ENCODE measurements at places on chromosomes 1 and 21.
A peak's percentile ranks its signal among the peaks of the same experiment; 100 is the strongest.

DNA sequence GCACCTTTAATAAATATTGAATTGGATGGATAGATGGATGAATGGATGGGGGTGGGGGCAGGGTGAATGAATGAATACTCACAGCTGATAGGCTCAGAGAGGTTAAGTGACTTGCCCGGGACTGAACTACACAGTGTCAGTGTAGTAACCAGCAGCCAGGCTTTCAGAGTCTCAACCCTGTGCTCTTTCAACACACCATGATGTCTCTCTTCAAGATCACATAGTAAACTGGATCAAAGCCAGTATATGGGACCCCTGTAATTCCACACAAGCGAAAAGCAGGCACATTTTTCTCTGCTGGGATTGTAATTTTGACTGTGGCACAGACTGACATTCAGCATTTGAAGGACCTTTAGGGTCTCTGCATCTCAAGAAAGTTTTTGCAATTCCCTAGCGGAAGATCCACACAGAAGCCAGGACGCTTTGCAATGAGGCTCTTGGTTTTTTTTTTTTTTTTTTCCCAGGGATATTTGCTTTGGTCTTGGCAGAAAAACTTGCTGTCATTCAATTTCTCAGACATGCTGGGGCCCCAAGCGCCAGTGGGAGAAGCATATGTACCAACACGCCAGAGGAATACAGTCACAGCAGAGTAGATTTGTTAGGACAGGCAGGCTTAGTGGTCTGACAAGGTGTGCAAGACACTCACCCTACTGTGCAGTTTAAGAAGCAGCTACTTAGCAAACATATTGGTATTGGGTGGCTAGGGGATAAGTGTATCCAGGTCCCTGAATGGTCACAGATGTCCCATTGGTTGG is 213.1 kb upstream of the CAMK1G start:
- no peak for DNase-seq

DNA sequence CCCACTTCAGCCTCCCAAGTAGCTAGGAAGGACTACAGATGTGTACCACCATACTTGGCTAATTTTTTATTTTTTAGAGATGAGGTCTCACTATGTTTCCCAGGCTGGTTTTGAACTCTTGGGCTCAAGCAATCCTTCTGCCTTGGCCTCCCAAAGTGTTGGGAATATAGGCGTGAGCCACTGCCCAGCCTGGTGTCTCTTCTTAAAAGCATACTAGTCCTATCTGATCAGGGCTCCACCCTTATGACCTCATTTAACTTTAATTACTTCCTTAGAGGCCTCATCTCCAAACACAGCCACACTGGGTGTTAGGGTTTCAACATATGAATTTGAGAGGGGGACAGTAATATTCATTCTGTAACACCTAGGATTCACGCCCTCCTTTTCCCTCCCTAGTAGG is 130.9 kb downstream of the GLIS1 start:
- DNase-seq: no peak

DNA sequence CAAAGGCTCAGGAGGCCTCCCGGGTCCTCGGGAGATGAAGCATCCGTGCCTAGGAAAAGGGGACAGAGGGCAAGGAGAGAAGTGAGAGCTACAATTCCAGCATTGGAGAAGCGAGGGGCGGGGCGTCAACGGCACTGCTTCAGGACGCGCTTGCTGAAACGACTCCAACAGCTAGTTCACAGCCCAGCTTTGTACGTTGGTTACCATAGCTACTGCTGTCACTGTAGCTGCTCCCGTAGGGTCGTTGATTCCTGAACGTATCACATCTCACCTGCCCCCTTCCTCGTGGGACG is 63.1 kb downstream of the TOR1AIP2 start:
- DNase-seq: no peak

- DNase-seq: no peak
Observed at GRCh38 chr1:198270273-198270828, 113.6 kb downstream of the NEK7 start.

- DNase-seq: no peak
Observed at GRCh38 chr1:12029720-12030339, 10.5 kb downstream of the MIIP start.

GRCh38 chr1:63330331-63330916 is 8.1 kb downstream of the FOXD3 start:
- DNase-seq: no peak

GRCh38 chr1:215104283-215104682 is 21.7 kb downstream of the KCNK2 start:
- no peak for DNase-seq

GRCh38 chr1:21550097-21550496 is 40.9 kb downstream of the ALPL start:
- DNase-seq: no peak

GRCh38 chr1:153343040-153343681 is 5.5 kb downstream of the PGLYRP4 start:
- peak; percentile 6 for DNase-seq

DNA sequence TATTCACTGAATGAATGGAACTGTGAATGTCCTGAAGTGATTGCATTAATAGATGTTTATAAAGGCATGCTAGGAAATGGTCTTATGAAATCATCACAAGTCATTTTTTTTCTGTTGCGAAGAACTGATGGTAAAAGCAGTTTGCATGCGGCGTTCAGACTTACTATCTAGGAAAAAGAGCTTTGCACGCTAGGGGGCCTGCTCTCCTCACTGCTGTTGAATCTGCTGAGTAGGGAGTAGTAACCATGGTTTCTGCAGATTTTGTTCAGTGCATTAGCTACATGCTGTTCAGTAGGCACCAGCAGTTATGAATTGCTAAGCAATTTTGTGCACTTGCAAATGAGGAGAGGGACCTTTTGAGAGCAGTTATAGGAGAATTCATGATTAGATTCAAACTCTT is 57.9 kb downstream of the CENPF start:
- DNase-seq: no peak

DNA sequence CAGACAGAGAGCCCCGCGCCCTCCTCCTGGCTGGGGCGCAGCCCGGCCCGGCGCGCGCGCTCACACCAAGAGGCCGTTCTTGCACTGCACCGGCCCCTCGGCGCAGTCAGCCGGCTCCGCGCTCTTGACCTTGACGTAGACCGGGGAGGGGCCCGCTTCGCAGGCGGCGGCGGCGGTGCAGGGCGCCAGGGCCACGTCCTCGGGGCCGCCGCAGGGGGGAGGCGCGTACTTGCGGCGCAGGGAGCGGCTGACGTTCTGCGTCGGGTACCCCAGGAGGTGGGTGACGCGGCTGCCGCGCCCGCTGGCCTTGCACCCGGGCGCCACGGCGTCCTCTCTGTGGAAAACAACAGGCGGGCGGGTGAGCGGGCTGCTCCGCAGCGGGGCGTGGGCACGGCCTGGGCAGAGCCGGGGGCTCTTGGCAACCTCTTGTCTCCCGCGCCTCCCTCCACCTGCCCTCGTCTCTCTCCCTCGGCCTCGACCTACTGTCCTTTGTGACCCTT is 7.7 kb downstream of the VSIG8 start:
- DNase-seq: peak; percentile 27

DNA sequence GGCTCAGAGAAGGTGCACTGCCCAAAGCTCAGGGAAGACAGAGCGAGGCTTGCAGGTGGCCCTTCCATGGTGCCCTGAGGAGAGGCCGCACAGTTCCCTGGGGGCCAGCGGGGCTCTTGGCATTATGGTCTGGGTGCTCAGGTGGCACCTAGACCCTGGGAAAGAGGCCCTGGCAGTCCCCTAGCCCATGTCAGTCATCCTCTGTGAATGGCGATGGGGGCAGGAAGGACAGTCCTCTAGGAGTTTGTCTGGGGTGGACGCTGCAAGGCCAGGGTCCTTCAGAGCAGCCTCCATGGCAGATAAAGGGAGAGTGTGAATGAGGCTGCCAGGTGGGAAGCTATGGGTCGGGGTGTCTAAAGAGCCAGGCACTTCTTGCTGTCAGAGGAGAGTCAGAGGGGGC is 345.9 kb upstream of the VAMP3 start:
- no peak for DNase-seq

DNA sequence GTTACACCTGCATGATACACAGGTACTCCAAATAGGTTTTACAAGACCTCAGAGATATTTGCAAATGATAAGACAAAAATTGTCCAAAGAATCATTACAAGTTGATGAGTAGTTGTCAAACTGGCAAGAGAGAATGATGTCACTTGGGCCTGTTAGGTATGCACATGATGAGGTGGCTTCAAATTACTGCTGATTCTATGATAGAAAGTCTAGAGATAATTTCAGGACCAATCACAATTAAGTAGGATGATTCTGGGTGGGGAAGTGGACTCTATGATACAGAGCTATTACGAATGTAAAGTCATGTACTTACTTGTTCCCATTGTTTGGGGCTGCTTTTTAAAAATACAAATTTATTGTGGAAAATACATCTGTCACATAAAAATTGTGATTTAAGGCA is 5.2 kb upstream of the SPRR1B start:
- no peak for DNase-seq

- no peak for DNase-seq
Observed at GRCh38 chr1:38139738-38140487, 93.3 kb upstream of the POU3F1 start.

DNA sequence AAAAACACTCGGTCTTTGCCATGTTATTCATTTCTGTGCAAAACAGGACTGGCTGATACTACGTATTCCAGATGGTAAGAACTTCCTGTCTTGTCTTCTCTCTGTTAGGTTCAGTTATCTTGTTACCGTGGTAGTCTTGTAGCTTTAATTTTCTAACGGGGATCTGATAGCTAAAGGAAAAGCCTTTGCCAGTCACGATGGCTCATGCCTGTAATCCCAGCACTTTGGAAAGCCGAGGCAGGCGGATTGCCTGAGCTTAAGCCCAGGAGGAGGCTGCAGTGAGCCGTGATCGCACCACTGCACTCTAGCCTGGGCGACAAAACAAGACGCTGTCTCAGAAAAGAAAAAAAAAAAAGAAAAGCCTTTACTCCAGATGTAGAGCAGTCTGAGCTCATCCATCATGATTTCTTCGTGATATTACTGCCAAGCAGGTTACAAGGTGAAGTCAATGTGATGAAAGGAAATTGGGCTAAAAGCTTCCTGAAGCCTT is 11.1 kb upstream of the MSTO1 start:
- no peak for DNase-seq

- DNase-seq: no peak
Observed at GRCh38 chr1:107895403-107896191, 69.4 kb downstream of the VAV3 start.

DNA sequence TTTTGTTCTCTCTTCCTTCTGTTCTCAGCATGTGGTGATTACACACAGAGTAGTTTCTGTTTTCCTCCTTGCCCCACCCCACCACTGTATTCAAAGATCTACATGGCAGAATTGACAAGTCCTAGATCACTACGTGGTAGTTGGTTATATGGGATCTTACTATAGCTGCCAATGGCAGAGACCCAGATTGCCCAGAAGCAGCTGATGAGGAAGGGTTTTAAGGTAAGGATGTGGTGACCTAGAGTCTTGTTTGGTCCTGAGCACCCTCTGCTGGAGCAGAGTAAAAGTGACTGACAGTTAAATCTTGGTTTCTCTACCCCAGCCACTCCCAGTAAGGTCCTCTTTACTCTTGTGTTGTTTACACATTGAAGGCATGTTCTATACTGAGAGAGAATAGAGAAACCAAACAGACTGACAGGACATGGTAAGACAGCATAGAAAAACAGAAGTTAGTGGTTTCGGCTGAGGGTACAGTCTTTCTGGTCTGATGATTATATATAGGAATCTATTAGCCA is 22.8 kb upstream of the STRIP1 start:
- DNase-seq: peak; percentile 36

DNA sequence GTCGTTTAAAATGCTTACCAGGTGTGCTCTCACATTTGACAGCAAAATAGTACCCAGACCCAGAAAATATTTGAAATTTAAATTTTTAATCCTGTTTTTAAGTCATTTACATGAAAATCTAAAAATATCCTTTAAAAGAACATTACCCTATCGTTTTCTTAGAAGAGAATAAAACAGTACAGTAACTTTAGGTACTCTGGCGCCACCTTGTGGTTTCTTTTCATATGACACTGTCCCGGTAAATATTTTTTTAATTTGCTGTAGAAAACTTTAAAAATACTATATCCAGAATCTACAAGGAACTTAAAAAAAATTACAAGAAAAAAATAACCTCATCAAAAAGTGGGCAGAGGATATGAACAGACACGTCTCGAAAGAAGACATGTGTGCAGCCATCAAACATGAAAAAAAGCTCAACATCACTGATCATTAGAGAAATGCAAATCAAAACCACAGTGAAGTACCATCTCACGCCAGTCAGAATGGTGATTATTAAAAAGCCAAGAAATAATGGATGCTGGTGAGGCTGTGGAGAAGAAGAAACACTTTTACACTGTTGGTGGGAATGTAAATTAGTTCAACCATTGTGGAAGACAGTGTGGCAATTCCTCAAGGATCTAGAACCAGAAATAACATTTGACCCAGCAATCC is 129.2 kb downstream of the RGS21 start:
- DNase-seq: peak; percentile 52

- no peak for DNase-seq
Observed at GRCh38 chr1:32741413-32742198, 39.0 kb upstream of the SYNC start.

GRCh38 chr1:42085596-42085995 is 67.6 kb upstream of the GUCA2B start:
- DNase-seq: no peak

DNA sequence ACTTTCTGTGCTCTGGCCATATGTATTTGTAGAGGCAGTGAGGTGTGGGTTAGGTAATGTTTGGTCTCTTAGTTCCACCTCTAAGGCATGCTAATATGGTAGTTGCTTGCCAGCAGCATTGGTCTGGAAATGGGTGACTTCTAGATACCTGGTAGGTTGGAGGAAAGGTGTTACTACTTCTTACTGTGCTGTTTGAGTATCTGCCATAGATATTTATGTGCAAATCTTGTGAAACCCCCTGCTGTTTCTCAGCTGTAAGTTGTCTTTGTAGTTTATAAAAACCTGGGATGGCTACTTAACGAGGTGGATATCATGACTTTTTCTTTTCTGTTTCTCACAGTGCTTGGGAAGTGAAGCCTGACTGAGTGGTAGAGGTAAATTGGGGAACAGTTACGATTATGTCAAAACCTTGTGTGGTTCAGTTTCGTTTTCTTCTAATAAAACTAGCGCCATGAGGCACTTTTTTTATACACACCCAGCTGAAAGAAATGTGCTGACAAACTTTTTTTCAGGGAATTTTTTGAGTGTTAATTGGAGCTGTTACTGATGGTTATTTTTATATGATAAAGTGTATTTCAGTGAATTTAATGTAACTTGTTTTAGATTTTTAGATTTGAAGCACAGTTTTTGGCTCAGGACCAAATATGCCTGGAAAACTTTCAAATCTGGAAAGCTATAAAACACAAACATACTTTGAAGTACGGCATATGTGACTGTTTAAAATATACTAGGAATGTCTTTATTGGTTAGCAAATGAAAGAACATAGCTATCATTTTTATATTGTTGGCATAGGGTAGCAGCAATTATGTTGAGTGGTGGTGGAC is 42.1 kb downstream of the CAMSAP2 start:
- no peak for DNase-seq

- DNase-seq: no peak
Observed at GRCh38 chr1:1033731-1034438, 14.0 kb downstream of the AGRN start.

DNA sequence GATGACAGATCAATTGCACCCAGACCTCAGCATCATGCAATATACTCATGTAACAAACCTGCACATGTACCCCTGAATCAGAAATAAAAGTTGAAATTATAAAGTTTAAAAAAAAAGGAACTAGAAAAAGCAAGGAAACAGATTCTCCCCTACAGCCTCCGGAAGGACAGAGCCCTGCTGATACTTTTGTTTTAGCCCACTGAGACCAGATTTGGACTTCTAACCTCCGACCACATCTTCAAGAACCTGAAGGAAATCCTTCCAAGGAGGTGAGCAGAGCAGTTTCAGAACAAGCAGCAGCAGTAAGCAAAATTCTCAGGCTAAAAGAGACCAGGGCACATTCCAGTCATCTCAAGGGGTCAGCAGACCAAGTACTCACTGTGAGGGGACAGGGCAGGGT is 54.5 kb downstream of the TM2D1 start:
- DNase-seq: no peak

All from hematopoietic multipotent progenitor cell treated with erythropoietin and hydrocortisone succinate and interleukin-3 and kit ligand, for 15 days (in vitro differentiated cells).